ENCODE measurements at places on chromosomes 16 and 17. TPM values are rescaled to one million over a fixed set of nuclear protein-coding genes. Genes with fewer than 3 reads are reported as not detected.

GRCh38 chr17:5234645-5235576, at the start of gene SCIMP:
SCIMP (minus strand) TSS chr17:5234860; CDS start chr17:5234755, 105 bp downstream.
- no peak for DNase-seq

Gene NOXO1
- not detected for total RNA-seq

DNA sequence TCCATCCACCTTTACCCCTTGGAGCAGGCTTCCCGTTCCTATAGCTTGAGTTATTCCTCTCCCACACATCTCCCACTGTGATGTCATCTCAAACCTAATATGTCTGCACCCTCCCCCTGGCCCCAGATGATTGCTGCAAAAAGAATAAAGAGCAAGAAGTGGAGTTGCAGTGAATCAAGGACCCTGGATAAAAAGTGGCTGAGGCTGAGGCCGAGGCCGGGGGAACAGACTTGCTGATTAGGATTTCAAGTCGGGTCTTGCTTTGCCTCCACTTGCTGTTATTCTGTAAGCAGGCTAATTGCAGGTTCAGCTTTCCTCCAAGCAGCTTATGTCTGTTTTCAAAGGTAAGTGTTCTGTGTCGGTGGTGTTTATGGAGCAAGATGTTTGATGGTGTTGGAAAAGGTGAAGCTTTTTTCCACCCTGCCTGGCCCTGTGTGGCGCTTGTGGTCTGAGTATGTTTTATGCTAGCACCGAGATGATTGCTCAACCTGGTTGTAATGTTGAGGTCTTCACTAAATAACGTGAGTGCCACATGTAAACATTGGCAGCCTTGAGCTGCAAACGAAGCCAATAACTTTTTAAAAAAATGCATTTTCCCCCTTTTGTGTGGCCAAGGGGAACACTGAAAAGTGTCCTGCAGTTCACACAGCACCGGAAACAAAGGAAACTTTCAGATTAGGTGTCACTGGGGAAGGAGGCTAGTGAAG, 15.4 kb downstream of the HS3ST3B1 start:
- no peak for DNase-seq

GRCh38 chr16:8861563-8862308, 7.1 kb downstream of the CARHSP1 start:
- no peak for DNase-seq

Gene NPW
- total RNA-seq: 2.0 TPM

- no peak for DNase-seq
Measured at GRCh38 chr17:41728056-41728455, 6.4 kb downstream of the HAP1 start.

- no peak for DNase-seq
Measured at GRCh38 chr16:58236831-58237230, 38.9 kb upstream of the CSNK2A2 start.

DNA sequence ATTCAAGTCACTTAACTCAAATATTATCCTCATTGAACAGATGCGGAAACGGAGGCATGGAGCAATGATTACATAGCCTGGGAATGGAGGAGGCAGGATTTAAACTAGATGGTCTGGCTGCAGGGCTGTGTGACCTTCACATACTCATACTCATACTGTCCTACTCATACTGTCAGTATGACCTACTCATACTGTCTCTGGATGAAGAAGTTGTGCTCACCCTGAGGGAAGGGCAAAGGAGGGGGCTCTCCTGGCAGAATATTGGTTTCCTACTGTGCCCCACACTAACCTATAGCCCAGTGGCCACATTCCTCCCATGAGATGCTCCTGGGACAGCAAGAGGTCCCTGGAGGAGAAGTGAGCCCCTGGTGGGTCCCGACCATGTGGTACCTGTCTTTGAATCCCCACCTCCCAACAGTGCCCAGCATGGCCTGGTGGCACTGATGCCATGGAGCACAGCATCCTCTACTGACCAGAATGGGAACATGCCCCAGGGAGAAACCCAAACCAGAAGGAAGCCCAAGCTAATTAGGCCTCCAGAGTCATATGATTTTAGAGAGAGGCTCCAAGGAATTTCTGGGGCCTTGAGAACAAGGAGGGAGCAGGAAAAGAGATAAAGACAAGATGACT, 197.3 kb upstream of the SDK2 start:
- DNase-seq: peak; percentile 28

DNA sequence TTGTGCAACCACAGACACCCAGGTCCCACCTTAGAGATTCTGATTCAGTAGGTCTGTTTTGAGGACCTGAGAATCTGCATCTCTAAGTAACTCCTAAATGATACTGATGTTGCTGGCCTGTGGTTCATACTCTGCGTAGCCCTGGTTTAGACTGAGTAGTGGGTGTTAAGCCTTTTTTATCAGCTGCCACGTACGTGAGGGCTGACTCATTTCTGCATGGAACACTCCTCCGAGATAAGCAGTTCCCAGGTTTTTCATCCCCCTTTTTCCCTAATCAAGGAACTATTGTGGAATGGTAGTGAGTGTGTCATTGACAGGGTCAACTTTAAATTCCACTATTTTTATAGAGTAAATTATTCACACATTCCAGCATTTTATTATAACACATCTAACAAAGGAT, 26.1 kb downstream of the CDRT4 start:
- DNase-seq: no peak

GRCh38 chr17:81058263-81058871, 23.4 kb downstream of the BAIAP2 start:
- DNase-seq: peak; percentile 57

DNA sequence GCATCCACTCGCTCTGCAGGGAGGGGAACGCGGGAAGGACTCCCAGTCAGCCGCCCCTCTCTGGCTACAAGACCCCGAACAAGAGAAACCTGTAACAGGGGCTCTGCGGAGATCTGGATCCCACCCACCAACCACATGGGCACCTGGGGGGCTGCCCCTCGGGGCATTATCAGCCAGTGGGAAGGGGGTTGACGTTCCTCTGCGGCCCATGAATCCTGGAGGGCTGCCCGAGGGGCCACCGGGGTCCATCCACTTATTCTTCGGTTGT, 1.8 kb upstream of the PCGF2 start:
- DNase-seq: no peak

Gene NETO2
- total RNA-seq: 5.7 TPM

GRCh38 chr17:31593806-31594205, 202.3 kb downstream of the RAB11FIP4 start:
- no peak for DNase-seq

DNA sequence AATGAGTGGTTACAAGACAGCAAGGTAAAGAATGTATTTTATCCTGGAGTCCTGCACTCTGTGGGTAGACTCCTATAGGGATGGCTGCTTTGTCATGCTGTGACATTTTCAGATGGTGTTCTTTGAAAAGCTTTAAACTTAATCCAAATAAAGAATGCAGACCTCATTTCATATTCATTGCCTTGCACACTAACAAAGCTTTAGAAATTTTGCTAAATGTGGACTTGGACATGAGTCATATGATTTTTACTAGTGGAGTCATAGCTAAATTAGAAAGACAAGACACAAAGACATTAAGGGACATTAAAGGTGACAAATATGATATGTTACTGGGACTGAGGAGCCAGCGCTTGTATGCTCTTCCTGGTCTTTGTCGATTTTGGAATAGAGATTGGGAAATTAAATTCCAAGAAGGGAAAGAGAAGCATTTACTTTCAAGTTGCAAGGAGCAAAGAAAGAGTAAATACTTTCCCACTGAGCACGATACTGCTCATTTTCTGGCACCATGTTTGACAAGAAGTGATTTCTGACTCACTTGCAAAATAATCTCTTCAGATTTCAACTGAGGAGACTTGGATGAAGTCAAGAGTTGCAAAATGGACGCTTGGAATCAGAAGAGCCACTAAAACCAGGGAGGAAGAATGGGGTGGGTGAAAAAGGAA, 152.9 kb upstream of the MYOCD start:
- no peak for DNase-seq

DNA sequence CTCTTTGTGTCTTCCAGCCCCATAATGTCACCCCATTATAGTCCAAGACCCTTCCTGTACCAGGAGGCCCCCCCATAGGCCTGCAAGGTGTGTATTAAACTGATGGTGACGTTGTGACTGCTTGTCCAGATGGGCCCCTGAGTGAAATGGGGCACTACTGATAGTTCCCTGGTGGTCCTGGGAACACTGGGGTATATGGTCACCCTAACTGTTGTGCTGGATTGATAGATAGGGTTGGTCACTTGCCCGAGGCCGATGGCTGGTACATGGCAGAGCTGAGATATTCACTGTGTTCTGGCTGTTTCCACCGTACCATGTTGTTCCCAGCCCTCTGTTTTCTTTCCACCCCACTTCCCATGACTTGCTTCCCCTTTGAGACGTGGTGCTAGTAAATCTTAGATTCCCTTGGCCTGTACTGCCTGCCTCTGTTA, 4.3 kb downstream of the CNP start:
- DNase-seq: no peak

- DNase-seq: no peak
Measured at GRCh38 chr16:82195917-82196494, 26.0 kb upstream of the MPHOSPH6 start.

DNA sequence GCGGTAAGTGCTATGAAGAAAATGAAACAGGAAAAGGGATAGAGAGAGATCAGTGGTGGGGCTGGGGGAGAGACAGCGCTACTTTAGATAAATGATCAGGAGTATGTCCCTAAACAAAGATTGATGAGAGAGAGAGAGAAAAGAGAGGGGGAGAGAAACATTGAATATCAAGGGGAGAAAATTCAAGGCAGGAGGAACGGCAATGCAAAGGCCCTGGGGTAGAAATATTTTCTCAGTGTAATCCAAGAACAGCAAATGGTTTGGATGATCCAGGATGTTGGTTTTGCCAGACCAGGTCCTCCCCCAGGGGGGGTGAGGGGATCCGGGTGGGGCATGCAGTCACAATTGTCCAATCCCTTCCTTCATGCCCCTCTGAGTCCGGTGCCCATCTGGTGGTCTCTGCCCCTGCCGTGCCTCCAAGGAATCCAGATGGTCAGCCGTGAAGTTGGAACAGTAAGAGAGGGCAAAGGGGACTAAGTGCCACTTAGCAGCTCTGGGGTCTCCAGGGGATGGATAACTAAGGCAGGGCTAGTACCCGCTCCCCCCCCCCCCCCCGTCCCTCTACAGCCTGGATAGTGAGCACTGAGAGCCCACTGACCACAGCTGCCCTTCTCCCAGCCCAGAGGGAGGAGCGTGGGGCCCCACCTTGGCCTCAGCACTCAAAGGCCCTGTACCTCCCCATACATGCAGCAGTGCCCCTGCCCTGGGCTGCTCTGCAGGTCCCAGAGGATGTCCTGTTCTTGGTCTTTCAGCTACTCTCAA, 43.7 kb downstream of the TMEM132E start:
- no peak for DNase-seq

Gene ODF4
- not detected for total RNA-seq

- peak; percentile 96 for DNase-seq
Measured at GRCh38 chr17:8119581-8120519, 1.5 kb upstream of the ALOXE3 start.

- DNase-seq: no peak
Measured at GRCh38 chr16:86533076-86533475, 22.0 kb downstream of the MTHFSD start.

GRCh38 chr17:10116267-10116666, 82.1 kb downstream of the GAS7 start:
- no peak for DNase-seq

DNA sequence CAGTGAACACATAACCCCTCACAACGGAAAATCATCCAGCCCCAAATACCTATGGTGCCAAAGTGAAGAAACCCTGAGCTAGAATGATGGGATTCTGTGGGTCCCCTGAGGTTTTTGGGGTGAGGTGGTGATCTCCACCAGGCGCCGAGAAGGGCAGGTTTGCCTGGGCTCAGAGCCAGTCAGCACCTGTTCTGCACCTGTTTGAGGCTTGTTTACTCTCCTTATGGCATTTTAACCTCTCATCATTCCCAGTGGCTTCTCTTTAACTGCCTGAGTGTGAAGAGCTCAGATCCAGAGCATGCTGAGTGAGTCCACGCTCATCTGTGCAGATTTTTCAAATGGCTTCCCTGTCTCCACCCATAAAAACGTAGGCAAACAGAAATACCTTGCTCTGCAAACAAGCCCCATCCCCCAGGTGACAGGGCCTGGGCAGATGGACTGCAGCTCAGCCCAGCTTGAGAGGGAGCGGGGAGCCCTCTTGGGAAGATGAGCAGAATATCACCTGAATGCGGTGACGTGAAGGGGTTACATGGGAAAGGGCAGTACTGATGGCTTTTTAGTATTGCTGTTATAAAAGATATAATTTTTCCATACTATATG, 40.1 kb upstream of the CLEC19A start:
- DNase-seq: no peak

DNA sequence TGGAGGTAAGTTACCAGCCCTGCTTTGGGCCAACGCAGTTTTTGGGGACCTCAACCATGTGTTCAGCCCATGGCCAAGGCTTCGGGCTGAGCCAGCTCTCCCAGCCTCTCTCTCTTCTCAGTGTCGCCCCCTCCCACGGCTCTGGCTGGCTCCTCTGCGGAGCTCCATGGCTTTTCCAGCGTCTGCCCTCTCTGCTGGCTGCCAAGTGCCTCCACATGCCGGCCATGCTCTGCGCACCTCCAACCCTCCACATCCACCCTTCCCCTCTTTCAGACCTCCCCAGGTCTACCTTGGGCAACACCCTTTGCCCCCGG, 23.2 kb downstream of the COTL1 start:
- DNase-seq: no peak

DNA sequence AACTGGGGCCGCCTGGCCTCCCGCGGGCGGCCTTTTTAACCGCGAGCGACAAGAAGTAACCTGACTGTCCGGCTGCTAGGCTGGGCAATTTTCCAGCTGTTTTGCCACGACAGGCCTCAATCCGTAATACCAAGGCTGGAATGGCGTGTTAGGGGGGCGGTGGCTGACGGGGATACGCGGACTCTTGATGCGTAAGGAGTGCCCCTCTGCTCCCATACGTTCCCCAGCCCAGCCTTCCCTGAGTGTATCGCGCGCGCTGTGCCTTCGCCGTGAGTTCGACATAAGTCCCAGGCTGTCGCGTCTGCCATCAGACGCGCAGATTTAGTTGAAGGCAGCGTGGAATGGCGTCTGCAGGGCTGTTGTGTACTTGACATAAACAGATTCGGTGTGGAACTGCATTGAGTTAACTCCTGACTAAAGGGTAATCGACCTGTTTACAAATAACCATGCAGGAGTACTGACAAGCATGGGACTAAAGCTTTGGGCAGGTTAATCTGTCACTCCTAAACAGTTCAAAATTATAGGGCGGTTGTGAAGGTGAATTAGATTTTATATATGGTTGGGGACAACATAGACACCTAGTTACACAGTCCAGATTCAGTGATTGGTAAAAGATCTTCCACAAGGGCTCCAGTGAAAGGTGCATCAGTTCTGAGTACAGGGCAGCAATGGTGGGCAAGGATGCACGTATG, 16.6 kb upstream of the ERN1 start:
- peak; percentile 59 for DNase-seq
